ENCODE measurements at places on chromosomes 13 and 19. TPM values are rescaled to one million over a fixed set of nuclear protein-coding genes. Genes with fewer than 3 reads are reported as not detected.

LGALS7 gene
- polyA plus RNA-seq: 3.2 TPM

SCN1B gene
- polyA plus RNA-seq: 4.0 TPM

ATXN8OS gene
- not detected for polyA plus RNA-seq

VSTM2B gene
- 0.52 TPM for polyA plus RNA-seq

FCGBP gene
- polyA plus RNA-seq: 2.0 TPM

NCAN gene
- polyA plus RNA-seq: 0.08 TPM

SMIM44 gene
- polyA plus RNA-seq: not detected

THSD1 gene
- 24.4 TPM for polyA plus RNA-seq

ZNF880 gene
- 17.1 TPM for polyA plus RNA-seq

DGKH gene
- 4.6 TPM for polyA plus RNA-seq

EDDM13 gene
- 1.5 TPM for polyA plus RNA-seq

IFI30 gene
- not detected for polyA plus RNA-seq

LYPD3 gene
- polyA plus RNA-seq: 0.52 TPM

DACH1 gene
- polyA plus RNA-seq: 9.0 TPM

SYDE1 gene
- polyA plus RNA-seq: 27.3 TPM

ZAR1L gene
- polyA plus RNA-seq: not detected

MYADM gene
- 189 TPM for polyA plus RNA-seq

KLK2 gene
- not detected for polyA plus RNA-seq

WDFY2 gene
- 9.1 TPM for polyA plus RNA-seq

LILRA6 gene
- 2.5 TPM for polyA plus RNA-seq

ZNF600 gene
- polyA plus RNA-seq: 2.4 TPM

FFAR2 gene
- polyA plus RNA-seq: 0.15 TPM

SERTAD3 gene
- polyA plus RNA-seq: 51.0 TPM

SIGLEC5 gene
- polyA plus RNA-seq: 0.45 TPM

GIPR gene
- polyA plus RNA-seq: 0.14 TPM

KCNN4 gene
- 1.0 TPM for polyA plus RNA-seq

PAN3 gene
- 20.0 TPM for polyA plus RNA-seq

GPR12 gene
- polyA plus RNA-seq: 0.08 TPM

ZNF470 gene
- 6.3 TPM for polyA plus RNA-seq

ACTMAP gene
- 7.8 TPM for polyA plus RNA-seq

PRR19 gene
- 0.57 TPM for polyA plus RNA-seq

ACP7 gene
- 0.15 TPM for polyA plus RNA-seq

ZNF225 gene
- 4.7 TPM for polyA plus RNA-seq

CYP4F11 gene
- not detected for polyA plus RNA-seq

CPAMD8 gene
- polyA plus RNA-seq: 4.1 TPM

VSIG10L gene
- polyA plus RNA-seq: 1.1 TPM

OR10H2 gene
- not detected for polyA plus RNA-seq

FGF22 gene
- polyA plus RNA-seq: not detected

PGLYRP2 gene
- polyA plus RNA-seq: not detected

ARL11 gene
- polyA plus RNA-seq: 0.43 TPM

PSG6 gene
- polyA plus RNA-seq: 0.42 TPM

PLPPR3 gene
- polyA plus RNA-seq: 0.67 TPM

CDX2 gene
- polyA plus RNA-seq: not detected

BORCS8 gene
- 9.1 TPM for polyA plus RNA-seq

PLK5 gene
- polyA plus RNA-seq: 0.25 TPM

KLK4 gene
- not detected for polyA plus RNA-seq

GTF2F2 gene
- 18.5 TPM for polyA plus RNA-seq

LILRA1 gene
- 0.30 TPM for polyA plus RNA-seq

S1PR5 gene
- polyA plus RNA-seq: 1.0 TPM

ZNF737 gene
- 12.3 TPM for polyA plus RNA-seq

CEACAM4 gene
- polyA plus RNA-seq: not detected

SH2D3A gene
- polyA plus RNA-seq: 2.1 TPM

ZNF491 gene
- polyA plus RNA-seq: 2.0 TPM

ZNF835 gene
- 3.3 TPM for polyA plus RNA-seq

ZNF799 gene
- polyA plus RNA-seq: 3.9 TPM

ZC3H4 gene
- polyA plus RNA-seq: 25.5 TPM

MAP3K10 gene
- polyA plus RNA-seq: 8.7 TPM

Measured in muscle of back (tissue), 13 donors.